Activated naive CD8-positive, alpha-beta T cell treated with anti-CD3 and anti-CD28 coated beads, Interleukin-2, amount 10 ng/mL, durations not matched to agents 7 days and 5 days (primary cell): ENCODE measurements at places on chromosomes 13 and 19. TPM values are rescaled to one million over a fixed set of nuclear protein-coding genes. Genes with fewer than 3 reads are reported as not detected.

Gene FFAR1
- total RNA-seq = not detected

Gene NDUFA7
- 59.0 TPM for total RNA-seq

Gene FUT2
- not detected for total RNA-seq

Gene PSG3
- not detected for total RNA-seq

Gene SLC25A41
- total RNA-seq = 1.0 TPM

Gene FSD1
- total RNA-seq = 20.8 TPM

Gene LRG1
- not detected for total RNA-seq
